ENCODE measurements at places on chromosomes 7 and 10.

DNA sequence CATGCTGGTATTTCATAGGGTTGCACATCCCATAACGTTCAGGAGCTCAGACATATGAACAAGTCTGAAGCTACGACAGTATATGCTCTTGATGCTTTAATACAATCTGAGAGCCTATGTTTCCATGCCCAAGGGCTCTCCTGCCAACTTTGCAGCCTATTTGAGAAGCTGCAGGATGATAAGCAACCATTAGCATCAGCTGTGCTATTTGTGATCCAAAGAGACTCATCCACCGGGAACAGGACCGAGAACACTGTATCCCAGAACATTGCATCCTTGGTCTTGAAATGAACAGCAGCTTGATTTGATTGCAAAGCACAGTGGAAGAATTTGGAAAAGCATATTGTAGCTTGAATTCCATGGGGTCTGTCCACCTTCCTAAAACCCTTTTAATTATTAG, 156.2 kb upstream of the PTER start:
- DNase-seq: peak; percentile 96

DNA sequence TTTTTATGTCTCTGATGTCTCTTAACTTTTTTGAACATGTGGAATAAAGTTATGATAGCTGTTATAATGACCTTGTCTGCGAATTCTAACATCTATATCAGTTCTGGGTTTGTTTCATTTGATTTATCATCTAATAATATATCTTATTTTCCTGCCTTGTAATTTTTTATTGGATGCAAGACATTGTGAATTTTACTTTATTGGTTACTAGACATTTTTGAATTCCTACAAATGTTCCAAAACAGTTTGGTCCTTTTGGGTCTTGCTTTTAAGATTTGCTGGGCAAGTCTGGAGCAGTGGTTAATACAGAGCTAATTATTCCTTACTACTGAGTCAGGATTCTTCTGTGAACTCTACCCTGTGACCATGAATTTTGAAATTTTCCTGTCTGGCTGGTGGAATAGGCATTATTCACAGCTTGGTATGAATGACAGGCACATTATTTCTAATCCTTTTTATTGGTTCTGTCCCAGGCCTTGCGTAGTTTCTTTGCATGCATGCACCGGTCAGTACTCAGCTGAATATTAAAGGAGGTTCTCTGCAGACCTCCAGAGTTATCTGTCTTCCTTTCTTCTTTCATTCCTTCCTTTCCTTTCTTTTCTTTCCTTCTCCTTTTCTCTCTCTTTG, 9.0 kb downstream of the CUTC start:
- no peak for DNase-seq

- no peak for DNase-seq
Measured at GRCh38 chr7:106023369-106024322, 60.6 kb downstream of the CDHR3 start.

- no peak for DNase-seq
Measured at GRCh38 chr7:1400371-1400770, 58.9 kb downstream of the MICALL2 start.

DNA sequence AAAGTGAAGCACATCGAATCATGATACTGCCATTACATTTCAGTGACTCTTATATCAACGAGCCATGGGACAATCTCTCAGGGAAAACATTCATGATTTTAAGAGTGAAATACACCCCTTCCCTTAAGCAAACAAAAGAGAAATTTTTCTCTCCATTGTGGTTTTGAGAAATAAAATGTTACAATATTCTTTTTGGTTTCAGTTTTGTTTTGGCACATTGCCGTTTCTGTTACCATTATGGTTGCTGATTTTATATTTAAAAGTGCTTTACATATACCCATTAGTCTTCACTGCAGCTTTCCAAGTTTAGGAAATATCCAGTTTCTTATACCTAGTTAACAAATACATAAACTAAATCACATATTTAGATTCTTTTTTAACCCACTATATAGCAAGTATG, 126.8 kb upstream of the SEM1 start:
- no peak for DNase-seq

- no peak for DNase-seq
Measured at GRCh38 chr10:85430991-85431390, 935.6 kb downstream of the GRID1 start.

Measured in G401 (cell line).